ENCODE measurements at places on chromosomes 4 and X.

GRCh38 chrX:71533851-71534561 is 1.1 kb downstream of the OGT start:
- DNase-seq: no peak

- DNase-seq: peak; percentile 83
These were observed 19.1 kb downstream of the CD99 start for GRCh38 chrX:2710041-2710840.

- no peak for DNase-seq
These were observed 24.5 kb upstream of the MSN start for GRCh38 chrX:65642914-65643491.

DNA sequence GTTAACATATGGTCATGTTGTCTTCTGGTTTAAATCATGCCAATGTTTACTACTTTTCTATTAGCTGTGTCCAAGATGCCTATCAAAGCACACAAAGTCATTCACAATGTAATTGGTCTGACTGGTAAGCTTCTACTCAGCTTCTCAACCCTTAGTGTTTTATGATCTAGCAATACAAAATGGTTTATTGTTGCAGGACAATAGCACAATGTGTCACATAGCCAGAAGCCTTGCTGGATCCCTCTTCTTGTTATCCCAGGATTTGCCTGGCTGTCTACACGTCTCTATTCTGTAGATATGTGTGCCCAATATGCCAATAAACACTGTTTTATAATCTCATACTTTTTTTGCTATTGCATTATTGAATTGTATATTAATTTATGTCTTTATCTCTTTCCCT is 1111.0 kb upstream of the AGA start:
- DNase-seq: no peak

DNA sequence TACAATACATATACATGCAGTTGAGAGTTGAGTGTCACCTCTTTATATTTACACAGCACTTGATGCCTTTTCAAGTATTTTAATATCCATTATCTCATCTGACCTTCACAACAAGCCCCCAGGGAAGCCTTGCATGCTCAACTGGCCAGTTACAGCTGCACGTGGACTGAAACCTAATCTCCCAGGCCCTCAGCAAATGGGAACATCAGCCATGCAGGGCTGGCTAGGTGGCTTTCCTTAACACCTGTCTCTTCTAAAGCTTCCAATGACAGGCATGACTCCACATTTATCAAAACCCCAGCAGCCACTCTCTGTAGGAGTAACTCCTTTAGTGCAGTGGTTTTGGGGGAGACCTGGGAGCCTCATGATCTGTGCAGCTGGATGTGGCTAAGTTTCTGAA is 56.4 kb downstream of the PHKA2 start:
- DNase-seq: no peak

DNA sequence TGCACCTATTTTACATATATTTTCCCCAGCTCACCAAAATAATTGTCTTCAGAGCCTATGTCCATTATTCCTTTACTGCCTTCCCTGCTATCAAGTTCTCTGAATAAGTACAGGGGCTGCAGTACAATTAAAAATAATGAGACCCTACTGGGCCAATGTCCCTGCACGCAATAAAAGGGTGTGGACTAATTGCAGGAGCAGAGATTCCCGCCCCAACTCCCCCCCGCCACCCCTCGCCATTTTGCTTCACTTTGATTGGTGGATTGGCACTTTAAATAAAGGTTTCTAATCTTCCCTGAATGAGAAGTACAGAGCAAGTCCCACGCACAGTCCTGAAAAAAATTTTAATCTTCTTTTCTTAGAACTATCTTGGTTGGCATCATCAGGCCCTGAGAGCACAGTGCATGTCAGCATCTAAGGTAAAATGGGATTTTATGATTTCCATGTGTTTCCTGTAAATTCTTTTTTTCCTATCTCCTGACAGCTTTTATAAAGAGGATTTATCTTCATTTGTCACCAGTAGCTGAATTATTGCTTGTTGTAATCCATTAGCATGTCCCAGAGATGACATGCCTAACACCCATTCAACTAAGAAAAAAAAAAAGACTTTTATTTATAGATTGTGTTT is at the start of gene AMBN:
Gene AMBN, plus strand, starts transcription at position 302 of the 628 bp plus-strand sequence. Its CDS starts 103 bp downstream, at position 405.
- no peak for DNase-seq

DNA sequence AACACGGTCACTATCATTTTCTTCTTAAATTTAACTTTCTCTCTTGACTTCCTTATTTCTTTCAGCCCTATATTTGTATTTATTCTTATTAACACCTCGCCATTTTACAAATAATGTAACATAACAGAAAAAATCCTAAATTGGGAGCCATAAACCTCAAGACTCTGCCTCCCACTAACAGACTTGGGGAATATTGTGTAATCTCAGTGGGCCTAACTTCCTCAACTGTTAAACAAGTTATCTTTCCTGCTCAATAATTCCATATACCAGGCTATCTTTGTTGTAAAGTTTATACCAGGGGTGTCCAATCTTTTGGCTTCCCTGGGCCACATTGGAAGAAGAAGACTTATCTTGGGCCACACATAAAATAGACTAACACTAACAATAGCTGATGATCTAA is 26.2 kb downstream of the PRSS12 start:
- DNase-seq: no peak

DNA sequence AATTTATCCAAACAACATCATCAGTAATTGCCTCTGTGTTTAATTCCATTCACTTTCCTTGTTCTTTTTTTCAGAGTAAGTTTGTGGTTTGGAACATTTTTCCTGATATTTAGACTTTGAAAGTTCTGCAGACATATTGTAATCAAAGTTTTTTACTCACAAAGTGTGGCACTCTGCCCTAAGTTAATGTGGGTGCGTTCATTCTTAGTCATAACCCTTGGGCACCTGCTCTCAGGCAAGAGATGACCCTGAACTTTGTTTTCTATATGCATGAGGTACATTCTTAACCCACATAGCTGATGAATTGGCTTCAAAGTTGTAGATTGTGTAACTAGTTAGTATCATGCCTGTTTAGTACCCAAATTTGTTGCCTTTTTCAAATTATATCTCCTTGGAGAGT is 424.3 kb downstream of the GRXCR1 start:
- DNase-seq: no peak

- DNase-seq: no peak
These were observed 263.1 kb upstream of the KLF3 start for GRCh38 chr4:38400946-38401345.

DNA sequence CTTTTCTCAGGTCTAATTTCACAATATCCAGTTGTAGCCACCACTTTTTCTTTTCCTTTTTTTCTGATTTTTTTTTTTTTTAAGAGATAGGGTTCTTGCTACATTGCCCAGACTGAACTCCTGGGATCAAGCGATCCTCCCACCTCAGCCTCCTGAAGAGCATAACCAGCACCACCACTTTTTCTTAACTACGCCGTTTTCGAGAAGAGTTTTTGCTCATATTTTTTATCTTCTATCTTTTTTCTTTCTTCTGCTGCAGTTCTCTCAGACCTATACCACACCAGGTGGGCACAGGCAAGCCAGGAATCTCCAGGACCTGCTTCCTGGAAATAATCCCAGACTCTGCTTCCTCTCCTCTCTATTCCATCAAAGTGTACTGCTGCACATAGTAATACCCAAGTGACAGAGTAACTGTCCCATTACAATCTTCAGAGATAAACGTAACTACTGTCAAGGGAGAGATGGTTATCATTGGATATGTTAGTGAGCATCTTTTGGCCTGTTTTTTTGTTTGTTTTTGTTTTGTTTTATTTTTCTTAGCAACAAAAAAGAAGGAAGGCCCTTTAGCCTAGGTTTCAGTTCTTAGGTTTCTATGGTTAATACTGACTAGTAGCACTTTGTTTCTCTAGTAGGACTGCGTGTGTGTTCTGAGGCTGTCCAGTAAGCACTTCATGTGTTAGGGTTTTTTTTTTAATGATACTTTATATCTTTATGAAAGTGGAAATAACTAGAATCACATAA is 59.2 kb upstream of the TXK start:
- no peak for DNase-seq

DNA sequence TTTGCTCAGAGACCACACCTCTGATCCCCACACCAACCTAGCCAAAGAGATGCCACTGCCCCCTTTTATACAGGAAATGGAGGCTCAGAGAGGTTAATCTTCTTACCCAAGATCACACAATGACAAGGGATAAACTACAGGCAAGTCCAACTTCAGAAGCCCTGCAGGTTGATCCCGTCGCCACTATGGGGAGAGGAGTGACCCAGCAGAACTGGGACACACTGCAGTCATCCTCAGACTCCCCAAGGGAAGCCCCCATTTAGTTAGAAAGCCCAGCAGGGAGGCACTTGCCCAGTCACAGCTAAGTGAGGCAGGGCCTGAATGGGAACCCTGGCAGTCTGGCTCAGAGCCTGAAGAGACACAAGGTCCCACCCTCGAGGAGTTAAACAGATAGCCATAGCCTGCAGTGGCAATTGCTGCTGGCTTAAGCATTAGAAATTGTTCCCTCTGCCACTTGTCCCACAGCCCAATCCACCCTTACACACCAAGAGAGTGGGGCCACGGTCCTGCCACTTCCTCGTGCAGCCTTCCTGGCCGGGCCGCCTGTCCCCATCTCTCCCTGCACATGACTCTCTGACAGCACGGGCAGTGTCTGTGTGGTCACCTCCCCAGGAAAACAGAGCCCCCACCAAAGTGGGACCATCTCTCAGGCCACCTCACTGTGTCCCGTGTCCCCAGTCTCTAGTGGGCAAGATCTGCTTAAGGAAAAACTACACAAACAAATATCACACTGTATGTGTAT is 2.7 kb downstream of the JAKMIP1 start:
- DNase-seq: no peak

DNA sequence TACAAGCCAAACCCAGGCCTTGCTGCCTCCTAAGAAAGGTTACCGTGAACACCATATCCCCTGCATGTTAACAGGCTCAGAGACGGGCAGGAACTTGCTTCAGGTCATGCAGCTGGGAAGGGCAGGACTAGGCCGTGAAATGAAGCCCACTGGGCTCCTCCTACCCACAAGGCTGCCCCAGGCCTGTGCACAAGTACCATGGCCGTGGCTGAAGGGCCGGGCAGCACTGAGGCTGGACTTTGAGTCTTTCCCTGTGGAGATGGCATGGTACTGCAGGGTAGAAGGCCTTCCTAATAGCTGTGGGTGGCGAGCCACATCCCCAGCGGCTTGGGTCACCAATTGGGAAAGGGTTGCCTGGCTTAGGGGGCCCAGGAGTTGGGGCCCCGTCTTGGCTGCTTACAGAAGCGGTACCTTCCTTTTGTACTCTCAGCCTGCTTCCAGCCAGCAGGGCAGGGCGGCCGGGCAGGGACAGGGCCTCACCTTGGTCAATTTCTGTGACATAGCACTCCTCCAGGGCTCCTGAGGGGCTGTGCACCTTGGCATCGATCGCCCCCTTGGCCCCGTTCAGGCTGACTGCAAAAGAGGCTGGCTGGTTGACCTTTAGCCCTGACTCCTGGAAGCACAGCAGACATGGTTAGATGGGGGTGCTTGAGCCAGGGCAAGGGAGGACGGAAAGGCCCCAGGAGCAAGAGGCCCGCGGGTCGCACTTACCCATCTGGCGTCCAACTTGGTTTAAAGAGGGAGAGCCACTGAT is 23.8 kb downstream of the FLNA start:
- no peak for DNase-seq

DNA sequence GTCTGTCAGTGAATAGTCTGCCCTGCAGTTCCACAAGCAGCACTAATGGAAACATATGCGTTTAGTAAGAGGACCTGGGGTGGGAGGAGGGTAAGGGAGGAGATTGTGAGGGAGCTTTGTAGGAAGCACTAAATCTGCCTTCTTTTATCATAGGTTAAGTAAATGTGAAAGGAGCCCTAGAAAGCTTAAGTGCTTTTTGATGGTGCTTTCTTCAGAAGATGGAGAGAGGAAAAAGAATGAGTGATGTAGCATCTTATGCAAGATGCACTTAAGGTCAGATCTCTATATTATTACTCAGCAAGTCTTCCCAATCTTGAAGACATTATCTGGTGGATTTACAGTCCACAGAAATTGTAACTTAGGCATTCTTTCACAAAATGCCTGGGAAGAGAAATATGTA is 322.7 kb downstream of the PDHA2 start:
- peak; percentile 16 for DNase-seq

- no peak for DNase-seq
These were observed 155.8 kb upstream of the HAND2 start for GRCh38 chr4:173685831-173686210.

DNA sequence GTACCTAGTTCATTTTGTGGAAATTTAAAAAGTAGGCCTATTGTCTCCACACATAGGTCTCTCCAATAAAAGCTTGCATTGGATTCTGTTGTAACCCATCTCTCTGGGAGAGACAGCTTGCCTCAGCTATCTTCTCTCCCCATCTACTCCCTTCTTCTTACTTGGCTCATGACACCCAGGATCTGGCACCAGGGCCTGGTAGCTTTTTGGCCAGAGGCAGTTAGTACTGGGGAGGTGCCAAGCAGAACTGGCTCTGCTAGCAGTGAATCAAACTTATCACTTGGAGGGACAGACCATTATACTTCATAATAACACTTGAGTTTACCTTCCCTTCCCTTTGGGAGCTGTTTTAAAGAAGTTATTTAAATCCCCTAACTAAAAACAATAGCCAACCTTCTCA is 31.8 kb downstream of the PLAC1 start:
- no peak for DNase-seq

- no peak for DNase-seq
These were observed 94.5 kb downstream of the CASK start for GRCh38 chrX:41828826-41829225.

- no peak for DNase-seq
These were observed 140.4 kb upstream of the GRID2 start for GRCh38 chr4:92163348-92163747.

GRCh38 chrX:120617996-120618630 is 11.7 kb downstream of the C1GALT1C1 start:
- no peak for DNase-seq

DNA sequence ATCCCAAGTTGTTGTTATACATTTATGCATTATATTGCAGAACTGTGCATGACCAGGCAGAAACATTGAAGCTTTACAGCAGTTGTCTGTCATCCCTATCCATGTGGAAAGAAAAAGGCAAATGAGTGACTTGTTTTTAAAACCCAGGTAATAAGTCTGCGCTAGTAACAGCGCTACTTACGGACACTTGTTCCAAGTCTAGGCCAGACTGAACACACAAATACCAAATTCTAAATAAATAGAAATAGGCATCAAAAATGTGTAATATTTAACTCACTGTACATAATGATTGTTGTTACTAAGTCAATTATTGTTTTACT is 548 bp upstream of the MAML3 start:
- no peak for DNase-seq

- peak; percentile 11 for DNase-seq
These were observed 329.3 kb upstream of the RPS6KA3 start for GRCh38 chrX:20595928-20596575.
